Left renal cortex interstitium (tissue), 4 donors: ENCODE measurements at places on chromosomes 11 and 22.

GRCh38 chr11:86513138-86513537, 138.5 kb downstream of the CCDC81 start:
- no peak for DNase-seq

GRCh38 chr11:12664385-12664784, 9.8 kb upstream of the TEAD1 start:
- DNase-seq = no peak

DNA sequence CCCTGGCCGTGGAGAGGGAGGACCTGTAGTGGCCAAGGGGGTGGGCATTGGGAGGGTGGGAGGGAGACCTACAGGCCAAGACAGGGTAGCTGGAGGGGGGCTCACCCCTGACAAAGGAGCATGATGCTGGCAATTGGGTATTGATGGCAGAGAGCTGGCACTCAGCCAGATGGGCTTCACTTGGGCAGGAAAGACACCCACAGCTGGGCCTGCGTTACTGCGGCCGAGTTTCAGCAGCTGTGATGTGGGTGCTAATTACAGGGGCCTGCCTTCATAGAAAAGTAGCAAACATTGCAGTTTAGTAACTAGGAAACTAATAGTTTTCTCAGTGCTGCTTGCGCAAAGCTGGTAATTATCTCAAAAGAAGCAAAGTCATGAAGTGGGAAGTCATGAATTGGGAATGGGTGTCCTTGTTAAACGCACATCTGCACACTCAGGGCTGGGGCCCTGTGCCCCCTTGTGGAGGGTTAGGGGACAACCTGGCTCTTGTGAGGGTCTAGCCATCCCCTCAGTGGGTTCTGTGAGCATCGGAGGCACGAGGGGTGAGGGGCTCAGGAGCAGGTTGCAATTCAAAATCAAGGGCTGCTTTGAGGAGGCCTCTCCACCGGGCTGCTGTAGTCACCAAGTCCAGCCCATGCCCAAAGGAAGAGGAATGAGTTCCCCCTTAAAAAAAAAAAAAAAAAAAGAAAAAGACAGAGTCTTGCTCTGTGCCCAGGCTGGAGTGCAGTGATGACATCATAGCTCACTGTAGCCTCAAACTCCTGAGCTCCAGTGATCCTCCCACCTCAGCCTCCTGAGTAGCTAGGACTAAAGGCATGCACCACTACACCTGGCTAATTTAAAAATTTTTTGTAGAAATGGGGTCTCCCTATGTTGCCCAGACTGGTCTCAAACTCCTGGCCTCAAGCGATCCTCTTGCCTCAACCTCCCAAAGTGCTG, 24.4 kb upstream of the TXNRD2 start:
- DNase-seq = no peak

DNA sequence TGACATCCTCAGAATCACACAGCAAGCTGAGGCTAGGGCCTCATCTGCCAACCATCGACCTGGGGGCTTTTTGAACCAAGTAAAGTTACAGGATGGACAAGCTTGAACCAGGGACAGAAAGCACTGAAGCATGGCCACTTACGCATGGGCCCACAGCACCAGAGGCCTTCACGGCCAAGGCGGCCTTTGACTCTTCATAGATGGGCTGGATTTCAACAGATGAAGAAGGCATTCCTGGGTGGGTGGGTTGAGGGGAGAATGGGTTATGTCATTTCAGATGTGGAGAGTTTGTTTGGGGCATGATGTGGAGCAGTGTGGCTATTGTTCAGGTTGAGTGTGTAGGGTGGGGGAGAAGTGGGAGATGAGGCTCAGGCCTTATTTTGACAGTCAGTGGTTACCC, 60.2 kb downstream of the LRRC32 start:
- no peak for DNase-seq

DNA sequence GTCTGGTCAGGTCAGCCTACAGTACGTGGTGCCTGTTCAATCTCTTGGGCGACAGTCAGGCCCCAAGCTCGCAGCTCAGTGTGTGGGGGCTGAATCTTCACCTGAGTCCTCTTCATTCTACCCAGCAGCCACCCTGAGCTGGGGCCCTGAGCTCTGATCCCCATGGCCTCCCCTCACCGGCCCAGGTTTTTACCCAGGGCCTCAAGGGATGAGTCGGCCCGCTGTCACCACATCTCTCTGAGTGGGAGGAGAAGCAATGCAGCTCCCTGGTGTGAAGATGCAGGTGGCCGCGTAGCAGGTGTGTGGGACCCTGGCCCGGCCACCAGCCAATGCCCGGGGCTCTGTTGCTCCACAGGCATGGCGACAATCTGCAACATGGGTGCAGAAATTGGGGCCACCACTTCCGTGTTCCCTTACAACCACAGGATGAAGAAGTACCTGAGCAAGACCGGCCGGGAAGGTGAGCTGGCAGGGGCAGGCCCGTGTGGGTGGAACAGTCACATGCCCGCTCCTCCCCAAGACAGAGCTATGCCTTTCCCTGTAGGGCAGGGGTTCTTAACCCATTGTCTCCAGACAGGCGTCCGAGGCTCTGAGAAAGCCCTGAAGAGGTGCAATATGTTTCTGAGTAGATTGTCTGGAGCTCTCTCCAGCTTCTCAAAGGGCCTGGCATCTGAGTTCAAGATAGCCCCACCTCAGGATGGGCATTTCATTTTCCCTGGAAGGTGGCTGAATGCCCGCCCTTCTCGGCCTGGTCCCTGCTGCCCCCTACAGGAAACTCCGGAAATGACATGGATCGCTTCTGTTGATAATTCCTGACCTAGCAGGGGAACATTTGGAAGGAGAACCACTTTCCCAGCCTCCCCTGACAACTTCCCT, 26.9 kb downstream of the POLR3H start:
- no peak for DNase-seq

GRCh38 chr22:20484948-20485683, 10.5 kb downstream of the KLHL22 start:
- no peak for DNase-seq

GRCh38 chr11:75966537-75967287, 151.7 kb downstream of the UVRAG start:
- DNase-seq = no peak

DNA sequence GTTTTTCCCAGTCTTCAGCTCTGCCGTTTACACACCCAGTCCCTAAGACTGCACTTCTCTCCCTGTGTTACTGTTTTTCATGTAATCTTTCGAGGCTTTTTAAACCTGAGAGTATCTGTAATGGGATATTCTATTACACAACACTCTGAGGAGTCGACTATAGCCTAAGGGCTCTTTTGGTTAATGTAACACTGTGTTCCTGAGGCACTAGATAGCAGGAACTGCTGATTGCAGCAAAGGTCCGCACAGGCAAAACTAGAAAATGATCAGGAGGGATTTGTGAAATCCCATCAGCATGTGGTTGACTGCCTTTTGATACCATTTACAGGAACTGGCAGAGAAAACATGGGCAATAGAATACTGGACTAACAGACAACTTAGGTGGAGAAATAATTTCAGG, 512.3 kb upstream of the RAG2 start:
- DNase-seq = no peak

GRCh38 chr22:44107340-44107739, 73.4 kb upstream of the PARVG start:
- no peak for DNase-seq

- DNase-seq = no peak
These were observed 46.4 kb downstream of the CD82 start for GRCh38 chr11:44611687-44612434.

DNA sequence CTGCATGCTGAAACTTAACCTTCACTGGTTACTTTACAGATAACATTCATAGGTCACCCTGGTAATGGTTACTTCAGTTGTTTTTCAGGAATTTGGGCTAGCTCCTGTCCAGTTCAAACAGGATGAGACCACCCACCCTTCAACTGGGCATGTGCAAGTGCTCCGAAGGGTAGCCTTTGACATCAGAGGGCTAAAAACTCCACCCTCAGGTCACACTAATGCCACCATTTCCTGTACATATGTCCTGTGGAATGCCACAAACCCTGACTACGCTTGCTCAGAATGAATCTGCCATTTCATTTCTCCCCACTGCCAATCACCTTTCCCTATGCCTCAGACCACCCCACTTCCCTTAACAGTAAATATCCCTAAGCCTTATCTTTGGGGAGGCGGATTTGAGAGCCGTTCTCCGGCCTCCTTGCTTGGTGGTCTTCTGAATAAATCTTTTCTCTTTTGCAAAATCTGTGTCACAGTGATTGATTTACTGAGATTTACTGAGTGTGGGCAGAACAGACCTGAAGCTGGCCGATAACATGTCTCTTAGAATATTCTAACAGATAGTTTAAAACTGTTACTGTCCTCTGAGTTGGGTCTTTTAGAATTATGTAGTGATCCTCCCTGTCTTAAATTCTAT, 25.4 kb upstream of the FXYD2 start:
- no peak for DNase-seq

GRCh38 chr11:11780858-11781257, 60.9 kb upstream of the USP47 start:
- no peak for DNase-seq

GRCh38 chr11:11973361-11973800, 35.0 kb downstream of the DKK3 start:
- no peak for DNase-seq

GRCh38 chr22:19207401-19207808, 28.9 kb upstream of the SLC25A1 start:
- no peak for DNase-seq

GRCh38 chr11:13026722-13027121, 17.6 kb downstream of the RASSF10 start:
- no peak for DNase-seq

DNA sequence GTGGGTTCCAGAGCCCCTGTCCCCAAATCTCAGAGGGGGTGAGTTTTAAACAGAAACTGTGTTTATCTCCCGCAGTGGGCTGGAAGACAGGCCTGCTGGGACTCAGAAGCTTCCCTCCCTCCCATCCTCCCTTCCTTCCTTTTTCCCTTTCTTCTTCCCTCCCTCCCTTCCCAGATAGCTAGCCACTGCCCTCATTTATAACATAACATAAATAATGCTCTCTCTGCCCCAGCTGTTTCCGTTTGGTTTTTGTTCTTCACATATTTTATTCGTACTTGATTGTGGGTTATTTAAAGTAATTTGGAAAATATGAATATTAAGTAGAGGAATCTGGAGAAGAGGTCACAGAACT, 140.9 kb downstream of the TEAD1 start:
- no peak for DNase-seq

- DNase-seq = no peak
These were observed 105.0 kb downstream of the DBX1 start for GRCh38 chr11:20055312-20055711.

DNA sequence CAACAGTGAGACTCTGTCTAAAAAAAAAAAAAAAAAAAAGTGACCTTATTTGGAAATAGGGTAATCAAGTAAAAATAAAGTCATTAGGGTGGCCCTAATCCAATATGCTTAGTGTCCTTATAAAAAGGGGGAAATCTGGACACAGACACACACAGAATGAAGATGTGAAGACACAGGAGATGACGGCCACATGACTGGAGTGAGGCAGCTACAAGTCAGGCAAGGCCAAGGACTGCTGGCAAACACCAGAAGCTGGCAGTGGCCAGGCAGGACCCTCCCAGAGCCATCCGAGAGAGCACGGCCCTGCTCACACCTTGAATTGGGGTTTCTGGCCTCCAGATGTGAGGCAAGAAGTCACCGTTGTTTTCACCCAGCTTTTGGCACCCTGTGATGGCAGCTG, 28.6 kb downstream of the LRFN4 start:
- DNase-seq = no peak

DNA sequence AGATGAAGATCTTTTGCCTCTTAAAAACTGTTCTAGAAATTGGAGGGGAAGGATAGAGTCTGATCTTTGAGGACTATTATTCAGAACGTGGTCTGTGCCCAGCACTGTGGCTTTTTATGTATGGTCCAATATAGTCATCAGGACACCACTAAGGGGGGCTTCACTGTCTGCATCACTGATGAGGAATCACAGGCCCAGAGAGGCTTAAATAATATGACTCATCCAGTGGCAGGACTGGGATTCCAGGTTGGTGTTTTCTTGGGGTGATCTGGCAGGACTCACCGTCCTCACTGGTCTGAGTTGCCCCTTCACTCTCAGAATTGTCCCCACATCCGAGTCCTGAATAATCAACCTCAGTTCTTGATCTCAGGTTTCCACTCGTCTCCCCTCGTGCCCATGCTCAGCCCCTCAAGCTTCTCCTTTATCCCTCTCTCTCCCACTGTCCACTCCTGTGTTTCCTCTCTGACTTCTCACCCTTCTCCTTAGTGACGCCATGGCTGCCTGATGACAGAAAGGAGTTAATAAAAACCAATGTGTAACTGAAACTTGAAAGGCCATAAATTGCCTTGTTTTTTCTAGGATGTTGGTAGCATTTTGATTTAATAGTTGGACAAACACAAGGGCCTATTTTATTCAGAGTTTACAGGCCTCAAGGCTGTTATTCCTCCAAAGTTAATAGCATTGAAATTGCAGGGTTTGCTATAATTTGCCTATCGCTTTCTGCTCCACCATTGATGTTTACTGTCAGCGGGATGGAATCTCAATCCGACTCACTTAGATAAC, 95.7 kb upstream of the NNMT start:
- DNase-seq = no peak

- no peak for DNase-seq
These were observed 4.0 kb downstream of the NF2 start for GRCh38 chr22:29607426-29607825.
